ENCODE measurements at places on chromosomes 16 and 17. TPM values are rescaled to one million over a fixed set of nuclear protein-coding genes. Genes with fewer than 3 reads are reported as not detected.

GRCh38 chr17:61135782-61136181 lies 263.9 kb upstream of the TBX2 start:
- no peak for DNase-seq

DNA sequence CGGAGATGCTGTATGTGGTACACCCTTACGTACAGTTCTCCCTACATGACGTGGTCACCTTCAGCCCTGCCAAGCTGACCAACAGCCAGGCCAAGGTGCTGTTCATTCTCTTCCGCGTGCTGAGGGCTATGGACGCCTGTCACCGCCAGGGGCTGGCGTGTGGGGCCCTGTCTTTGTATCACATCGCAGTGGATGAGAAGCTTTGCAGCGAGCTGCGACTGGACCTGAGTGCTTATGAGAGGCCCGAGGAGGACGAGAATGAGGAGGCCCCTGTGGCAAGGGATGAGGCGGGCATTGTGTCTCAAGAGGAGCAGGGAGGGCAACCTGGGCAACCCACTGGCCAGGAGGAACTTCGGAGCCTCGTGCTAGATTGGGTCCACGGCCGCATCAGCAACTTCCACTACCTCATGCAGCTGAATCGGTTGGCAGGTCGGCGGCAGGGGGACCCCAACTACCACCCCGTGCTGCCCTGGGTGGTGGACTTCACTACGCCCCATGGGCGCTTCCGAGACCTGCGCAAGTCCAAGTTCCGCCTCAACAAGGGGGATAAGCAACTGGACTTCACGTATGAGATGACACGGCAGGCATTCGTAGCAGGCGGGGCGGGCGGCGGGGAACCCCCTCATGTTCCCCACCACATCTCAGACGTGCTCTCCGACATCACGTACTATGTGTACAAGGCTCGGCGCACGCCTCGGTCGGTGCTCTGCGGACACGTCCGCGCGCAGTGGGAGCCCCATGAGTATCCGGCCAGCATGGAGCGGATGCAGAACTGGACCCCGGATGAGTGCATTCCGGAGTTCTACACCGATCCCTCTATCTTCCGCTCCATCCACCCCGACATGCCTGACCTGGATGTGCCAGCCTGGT lies 1.4 kb downstream of the WDR81 start:
- DNase-seq: no peak

- DNase-seq: no peak
These were observed 9.8 kb upstream of the CSNK1D start for GRCh38 chr17:82283208-82283749.

DNA sequence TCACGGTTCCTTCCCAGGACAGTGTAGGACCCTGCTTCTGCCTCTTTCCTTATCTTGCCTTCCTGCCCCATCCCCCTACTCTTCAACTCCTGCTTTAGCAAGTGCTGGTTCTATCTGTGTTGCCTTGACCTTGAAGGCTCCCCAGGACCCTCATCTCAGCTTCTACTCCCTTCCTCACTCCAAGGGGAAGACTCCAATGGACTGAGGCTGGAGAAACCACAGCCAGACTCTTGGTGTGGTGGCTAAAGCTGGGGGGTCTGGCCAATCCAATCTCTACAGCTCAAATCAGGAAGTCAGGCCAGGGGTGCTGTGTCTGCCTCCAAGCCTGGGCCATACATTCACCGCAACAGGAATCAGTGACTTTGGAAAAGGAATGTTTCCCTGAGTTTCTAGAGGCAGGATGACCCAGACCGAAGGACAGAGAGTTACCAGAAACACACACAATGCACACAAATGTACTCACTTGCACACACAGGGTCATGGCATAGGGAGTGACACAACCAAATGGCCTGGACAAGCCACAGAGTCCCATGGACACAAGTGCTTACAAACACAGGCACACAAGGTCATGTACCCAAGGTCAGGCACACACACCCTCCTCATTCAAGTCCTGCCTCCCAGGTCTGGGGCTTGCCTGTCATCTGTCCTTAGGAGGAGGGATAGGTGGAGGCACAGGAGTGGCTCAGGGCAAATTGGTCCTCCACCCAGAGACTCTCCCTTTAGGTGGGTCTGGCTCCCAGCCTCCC lies 1.7 kb upstream of the HSD11B2 start:
- no peak for DNase-seq

- DNase-seq: no peak
These were observed 27.2 kb downstream of the HEATR9 start for GRCh38 chr17:35841505-35841904.

DNA sequence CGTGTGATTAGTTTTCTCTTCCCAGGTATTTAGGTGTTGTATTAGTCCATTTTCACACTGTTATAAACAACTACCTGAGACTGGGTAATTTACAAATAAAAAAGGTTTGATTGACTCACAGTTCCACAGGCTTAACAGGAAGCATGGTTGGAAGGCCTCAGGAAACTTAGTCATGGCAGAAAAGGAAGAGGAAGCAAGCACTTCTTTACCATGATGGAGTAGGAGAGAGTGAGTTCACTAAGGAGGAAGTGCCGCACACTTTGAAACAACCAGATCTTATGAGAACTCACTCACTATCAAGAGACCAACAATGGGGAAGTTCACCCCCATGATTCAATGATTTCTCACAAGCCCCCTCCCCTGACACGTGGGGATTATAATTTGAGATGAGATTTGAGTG lies 1343.7 kb upstream of the GOT2 start:
- DNase-seq: no peak

- no peak for DNase-seq
These were observed 17.3 kb downstream of the CRYBA1 start for GRCh38 chr17:29263916-29264315.

DNA sequence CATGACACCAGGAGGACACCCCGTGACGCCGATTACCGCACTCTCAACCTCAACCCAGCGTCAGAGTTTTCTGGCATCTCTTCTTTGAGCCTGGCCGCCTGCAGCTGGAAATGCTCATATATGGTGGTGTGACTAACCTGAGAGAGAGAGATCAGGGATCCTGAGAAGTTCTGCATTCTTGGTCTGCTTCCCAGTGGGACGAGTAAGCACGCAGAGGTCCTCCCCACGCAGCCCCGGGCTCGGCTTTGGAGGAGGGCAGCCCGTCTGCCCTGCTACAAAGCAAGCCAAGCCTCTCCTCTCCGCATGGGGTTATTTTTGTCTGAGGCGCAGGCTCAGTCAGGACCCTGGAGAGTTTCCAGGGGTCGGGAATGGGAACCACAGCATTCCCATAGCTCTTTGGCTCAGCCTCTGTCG lies 16.5 kb downstream of the CRISPLD2 start:
- no peak for DNase-seq

GRCh38 chr17:81905424-81905875 lies 3.4 kb downstream of the NPB start:
- DNase-seq: no peak

DNA sequence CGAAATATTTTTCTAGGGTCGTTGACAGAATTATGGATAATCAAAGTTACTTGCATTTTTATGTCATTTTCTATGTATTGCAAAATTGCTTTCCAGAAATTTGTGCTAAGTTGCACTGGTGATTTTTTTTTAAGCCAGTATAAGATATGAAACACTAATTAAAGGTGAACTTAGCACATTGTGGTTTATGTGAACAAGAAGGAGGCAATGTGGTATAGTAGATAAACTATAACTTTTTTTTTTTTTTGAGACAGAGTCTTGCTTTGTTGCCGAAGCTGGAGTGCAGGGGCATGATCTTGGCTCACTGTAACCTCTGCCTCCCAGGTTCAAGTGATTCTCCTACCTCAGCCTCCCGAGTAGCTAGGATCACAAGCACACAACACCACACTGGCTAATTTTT lies 13.2 kb downstream of the DGKE start:
- no peak for DNase-seq

DNA sequence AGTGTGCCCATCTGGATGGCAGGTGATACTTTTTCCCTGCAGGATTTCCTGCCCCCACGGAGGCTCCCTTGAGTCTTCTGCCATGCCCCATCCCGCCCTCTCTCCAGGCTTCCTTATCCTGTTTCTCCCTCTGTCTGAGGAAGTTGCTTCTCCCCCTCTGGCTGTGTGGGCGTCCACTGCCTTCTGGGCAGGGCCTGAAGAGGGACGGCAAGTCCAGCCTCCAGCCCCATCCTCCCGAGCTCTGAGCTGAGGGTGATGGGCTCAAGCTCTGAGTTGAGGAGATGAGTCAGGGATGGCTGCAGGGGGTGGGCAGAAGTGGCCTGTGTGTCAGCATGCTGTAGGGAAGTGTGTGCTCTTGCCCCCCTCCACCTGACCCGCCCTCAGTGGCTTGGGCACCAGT lies 14.2 kb upstream of the RAP1GAP2 start:
- DNase-seq: peak; percentile 73

DNA sequence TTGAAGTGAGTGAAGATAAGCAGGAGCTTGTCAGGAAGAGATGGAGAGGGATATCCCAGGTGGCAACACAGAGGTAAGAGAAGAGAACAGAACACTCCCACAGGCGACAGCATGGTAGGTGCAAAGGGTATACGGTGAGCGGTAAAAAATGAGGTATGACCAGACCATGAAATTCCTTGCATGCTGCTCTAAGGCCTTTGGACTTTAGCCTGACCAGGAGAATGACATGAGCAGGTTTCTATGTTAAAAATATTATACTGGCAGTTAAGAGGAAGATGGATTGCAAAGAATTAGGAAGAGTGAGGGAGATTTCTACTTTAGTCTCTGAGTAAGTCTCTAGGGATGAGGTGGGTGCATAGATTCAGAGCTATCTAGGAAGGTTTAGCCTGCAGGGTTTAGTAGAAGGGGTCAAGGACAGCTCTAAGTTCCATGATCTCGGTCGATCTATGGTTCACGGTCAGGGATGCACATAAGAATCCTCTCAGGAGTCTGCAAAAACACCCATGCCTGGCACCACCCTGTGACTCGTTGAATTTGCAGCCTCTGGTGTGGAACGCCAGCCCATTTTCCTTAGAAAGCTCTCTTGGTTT lies 65.7 kb downstream of the HLF start:
- DNase-seq: no peak

DNA sequence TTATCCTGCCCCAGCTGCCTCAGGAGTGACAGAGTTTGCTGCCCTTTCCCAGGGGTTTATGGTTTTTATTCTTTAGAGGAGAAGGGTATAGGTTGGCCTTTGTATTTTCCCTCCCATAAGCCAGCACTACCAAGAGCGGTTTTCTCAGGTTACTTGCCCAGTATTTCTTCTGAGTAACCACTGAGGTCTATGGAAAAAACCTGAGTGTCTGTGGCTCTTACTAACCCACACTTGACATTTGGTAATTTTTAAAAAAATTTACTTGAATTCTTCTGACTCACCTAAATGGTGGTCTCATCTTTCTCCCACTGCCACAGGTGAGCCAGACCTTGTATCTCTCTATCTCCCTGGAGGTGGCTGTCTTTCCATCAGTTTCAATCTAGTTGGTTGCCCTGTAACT lies 6.0 kb downstream of the SLC7A6 start:
- no peak for DNase-seq

GRCh38 chr16:72576189-72576588 lies 404.2 kb upstream of the PMFBP1 start:
- DNase-seq: no peak

- no peak for DNase-seq
These were observed 29.7 kb downstream of the DUSP14 start for GRCh38 chr17:37519251-37519985.

DNA sequence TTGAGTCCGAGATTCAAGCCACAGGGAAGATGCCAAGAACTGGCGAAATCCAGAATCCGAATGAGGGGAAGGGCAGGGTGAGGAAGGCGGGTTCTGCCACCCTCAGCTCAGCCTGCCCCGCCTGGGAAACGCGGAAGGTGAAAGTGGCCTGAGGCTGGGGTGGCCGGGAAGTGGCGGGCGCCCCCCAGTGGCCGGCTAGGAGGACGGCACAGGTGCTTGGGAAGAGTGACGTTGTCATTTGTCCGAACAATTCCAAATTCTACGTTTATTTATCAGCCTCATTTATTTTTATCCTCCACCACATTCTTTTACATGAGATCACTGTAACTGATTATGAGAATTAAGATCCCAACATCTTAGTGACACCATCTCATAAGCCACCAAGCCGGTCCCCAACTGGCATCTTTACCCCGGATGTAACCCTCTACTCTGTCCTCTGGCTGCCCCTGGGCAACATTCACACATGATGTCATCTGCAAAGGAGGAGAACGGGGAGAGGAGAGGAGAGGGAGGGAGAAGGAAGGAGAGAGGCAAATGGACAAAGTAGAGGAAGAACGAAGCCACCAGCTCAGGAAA lies 21.3 kb downstream of the SRCIN1 start:
- DNase-seq: peak; percentile 87

GRCh38 chr17:45149669-45150664 lies 1.7 kb downstream of the HEXIM1 start:
- DNase-seq: peak; percentile 85

GRCh38 chr17:78839762-78840529 lies 668 bp downstream of the USP36 start:
- peak; percentile 82 for DNase-seq

- no peak for DNase-seq
These were observed 58.0 kb downstream of the PITPNC1 start for GRCh38 chr17:67435122-67435521.

DNA sequence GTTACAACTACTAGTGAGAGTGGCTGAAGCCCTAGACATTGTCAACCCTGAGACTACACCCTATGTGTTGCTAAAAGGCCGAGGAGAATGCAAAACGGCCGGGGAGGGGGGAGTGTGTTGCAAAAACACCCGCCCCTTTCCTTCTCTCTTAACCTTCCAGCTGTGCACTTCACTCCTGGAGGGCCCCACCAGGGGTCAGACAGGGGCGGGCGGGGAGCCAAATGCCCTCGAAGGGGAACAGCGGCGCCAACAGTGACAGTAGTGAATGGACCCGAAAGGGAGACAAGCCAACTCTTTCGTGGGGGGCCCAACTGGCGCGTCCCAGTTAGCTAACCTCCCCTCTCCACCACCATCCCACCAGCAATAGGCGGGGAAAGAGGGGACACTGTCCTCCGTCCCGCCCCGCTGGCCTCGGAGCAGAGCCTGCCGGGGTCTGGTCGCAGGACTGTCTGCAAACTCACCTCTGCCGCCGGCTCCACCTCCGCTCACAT lies 352 bp downstream of the MARF1 start:
- DNase-seq: peak; percentile 87

DNA sequence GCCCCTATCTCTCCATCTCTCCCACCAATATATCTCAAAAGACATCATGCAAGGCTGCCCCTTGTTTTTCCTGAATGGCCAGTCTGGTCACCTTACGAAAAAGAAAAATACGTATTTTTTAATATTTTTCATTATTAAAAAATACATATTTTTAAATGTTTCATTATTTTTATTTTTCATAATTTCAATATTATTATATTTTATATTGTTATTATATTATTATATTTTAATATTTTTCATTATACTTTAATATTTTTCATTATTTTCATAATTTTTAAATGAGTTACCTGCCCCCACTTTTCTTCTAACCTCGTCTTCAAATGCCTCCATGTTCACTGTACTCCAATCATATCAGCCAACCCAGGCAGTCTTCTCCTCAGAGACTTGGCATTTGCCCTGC lies 116.0 kb upstream of the ERCC4 start:
- DNase-seq: no peak

Gene CAPNS2
- 0.67 TPM for total RNA-seq

Gene CXCL16
- total RNA-seq: 169 TPM

Gene SEPTIN1
- 8.6 TPM for total RNA-seq

Gene KCTD19
- 1.4 TPM for total RNA-seq

Gene KRTAP4-4
- total RNA-seq: not detected

Gene TPSB2
- total RNA-seq: 181 TPM

Gene ADAD2
- 0.52 TPM for total RNA-seq

Gene KIF2B
- total RNA-seq: not detected

Gene KRT9
- total RNA-seq: not detected

Gene GGNBP2
- total RNA-seq: 81.7 TPM

Gene CCL22
- 3.8 TPM for total RNA-seq

Gene TEKT3
- not detected for total RNA-seq

Gene RHBDL1
- 2.0 TPM for total RNA-seq

Data from upper lobe of right lung (tissue), 1 donor.